ENCODE measurements at places on chromosomes 1 and 21.

GRCh38 chr1:20903437-20903836 is 116.3 kb upstream of the HP1BP3 start:
- DNase-seq, result no peak

- DNase-seq, result no peak
Observed at GRCh38 chr1:165703648-165704047, 5.3 kb upstream of the ALDH9A1 start.

- DNase-seq, result no peak
Observed at GRCh38 chr1:232440325-232441035, 189.5 kb downstream of the SIPA1L2 start.

- DNase-seq, result no peak
Observed at GRCh38 chr1:29563571-29563970, 327.2 kb downstream of the PTPRU start.

DNA sequence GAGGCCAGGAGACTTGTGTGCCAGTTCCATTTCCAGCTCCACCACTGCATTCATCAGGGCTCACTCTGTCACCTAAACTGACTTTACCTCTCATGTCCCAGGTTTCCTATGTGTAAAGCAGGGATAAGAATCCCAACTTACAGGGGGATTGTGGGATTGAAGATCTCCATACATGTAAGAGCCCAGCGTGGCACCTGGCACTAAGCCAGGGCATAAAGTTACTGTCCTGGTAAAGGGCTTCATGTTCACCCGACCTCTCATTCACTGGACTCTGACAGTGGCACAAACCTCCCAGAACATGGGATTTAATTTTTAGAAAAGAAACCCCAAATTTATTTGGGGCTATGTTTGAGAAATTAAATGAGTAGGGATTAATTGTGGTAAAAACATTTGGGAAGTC is 8.9 kb upstream of the IGFN1 start:
- DNase-seq, result no peak

- DNase-seq, result no peak
Observed at GRCh38 chr1:114126261-114127095, 27.2 kb downstream of the SYT6 start.

DNA sequence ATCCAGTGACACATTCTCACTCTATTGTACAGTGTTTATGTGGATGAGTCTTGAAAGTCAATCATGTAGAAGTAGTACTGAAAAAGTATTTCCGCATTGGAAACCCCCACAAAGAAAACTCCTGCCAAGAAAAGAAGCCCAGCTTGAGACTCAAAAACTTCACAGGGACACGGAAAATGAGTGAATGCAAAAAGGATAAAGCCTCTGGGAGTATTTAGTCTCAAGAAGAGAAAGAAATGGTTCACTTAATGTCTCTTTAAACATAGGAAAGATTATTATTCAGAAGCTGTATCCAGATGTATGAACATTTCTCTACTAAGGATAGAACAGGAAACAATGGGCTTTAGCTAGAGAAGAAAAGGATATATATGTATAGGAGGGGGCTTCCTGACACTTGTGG is 304.5 kb downstream of the BARHL2 start:
- DNase-seq, result no peak

Measured in effector CD8-positive, alpha-beta T cell (primary cell).